ENCODE measurements at places on chromosomes 2 and 18. TPM values are rescaled to one million over a fixed set of nuclear protein-coding genes. Genes with fewer than 3 reads are reported as not detected.

DNA sequence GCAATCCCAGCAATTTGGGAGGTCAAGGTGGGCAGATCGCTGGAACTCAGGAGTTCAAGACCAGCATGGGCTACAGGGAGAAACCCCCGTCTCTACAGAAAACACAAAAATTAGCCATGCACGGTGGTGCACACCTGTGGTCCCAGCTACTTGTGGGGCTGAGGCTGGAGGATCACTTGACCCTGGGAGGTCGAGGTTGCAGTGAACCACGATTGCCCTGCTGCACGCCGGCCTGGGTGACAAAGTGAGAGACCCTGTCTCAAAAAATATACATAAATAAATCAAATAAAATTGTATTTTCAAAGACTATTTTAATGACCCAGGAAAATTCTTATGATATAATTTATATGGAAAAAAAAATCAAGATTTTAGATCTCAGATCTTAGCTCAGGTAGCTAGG, 191.5 kb downstream of the ZFP36L2 start:
- no peak for DNase-seq

DNA sequence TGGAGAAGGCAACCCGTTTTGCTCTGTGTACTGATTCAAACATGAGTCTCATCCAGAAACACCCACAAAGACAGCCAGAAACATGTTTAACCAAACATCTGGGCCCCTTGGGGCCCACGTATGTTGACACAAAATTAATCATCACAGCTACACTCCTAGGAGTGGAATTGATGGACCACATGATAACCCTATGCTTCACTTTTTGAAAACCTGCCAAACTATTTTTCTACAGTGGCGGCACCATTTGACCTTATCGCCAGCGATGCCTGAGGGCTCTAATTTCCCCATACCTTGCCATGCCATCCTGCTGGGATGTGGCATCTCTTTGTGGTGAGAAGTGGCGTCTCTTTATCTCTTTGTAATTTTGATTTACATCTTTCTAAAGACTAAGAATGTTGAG, 38.5 kb downstream of the PSMG2 start:
- no peak for DNase-seq

Gene MARS2
- total RNA-seq: 4.9 TPM

Gene FAM237A
- not detected for total RNA-seq

- no peak for DNase-seq
Observed at GRCh38 chr2:196381464-196381863, 210.1 kb upstream of the STK17B start.

- DNase-seq: no peak
Observed at GRCh38 chr2:44618251-44619023, 256.7 kb downstream of the CAMKMT start.

Gene RESP18
- not detected for total RNA-seq

DNA sequence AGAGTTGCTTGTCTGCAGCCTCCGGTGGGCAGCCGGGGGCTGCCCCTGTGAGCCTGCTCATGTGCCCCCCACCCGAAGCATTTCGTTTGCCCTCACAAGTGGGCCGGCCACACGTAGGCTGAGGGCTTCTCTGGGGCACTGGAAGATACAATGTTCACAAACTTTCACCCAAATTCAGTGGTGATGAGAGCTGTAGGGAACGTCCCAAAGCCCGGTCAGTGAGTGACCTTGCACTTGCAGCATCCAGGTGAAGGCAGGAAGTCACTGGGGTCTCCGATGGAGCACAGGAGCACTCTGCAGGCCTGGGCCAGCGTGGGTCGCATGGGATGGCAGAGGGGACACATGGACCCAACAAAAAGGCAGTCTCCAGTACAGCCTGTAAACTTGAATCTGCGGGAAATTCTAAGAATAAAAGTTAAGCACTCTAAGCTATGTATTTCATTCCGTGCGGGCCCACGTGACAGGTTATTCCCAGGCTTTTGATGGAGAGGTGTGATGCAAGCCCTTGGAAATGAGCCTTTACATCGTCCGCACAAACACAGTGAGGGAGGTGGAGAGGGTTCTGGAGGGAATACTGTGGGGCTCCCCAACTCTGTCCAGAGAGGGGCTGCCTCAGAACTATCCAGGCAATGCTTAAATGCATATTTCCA, 42.5 kb downstream of the CNGA3 start:
- no peak for DNase-seq

GRCh38 chr2:19774805-19775176, 127.0 kb downstream of the TTC32 start:
- peak; percentile 71 for DNase-seq

DNA sequence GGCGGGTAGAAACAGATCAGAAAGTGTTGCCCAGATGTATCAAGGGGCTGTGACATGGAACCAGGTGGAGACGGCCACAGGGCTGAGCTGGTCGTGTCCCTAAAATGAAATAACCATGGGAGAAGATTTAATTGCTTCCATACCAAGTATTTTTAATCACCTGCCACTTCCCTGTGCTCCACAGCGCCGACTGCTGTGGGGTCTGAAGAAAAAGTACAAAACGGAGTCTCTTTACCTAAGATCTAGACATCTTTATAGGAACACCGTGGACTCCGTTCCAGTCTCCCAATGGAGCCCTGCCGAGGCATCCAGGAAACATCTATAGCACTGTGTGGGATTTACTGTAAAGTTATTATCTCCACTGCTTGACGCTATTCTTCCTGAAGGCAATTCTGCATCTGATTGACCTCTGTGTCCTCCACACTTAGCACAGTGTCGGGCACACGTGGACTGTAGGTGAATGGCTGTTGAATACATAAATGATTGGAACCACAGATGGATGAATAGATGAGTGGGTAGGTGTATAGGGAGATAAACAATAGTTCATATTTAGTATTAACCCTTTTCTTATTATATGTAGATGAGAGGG, 21.6 kb upstream of the GYPC start:
- DNase-seq: no peak

Gene VPS54
- 34.3 TPM for total RNA-seq

Gene WBP1
- 20.1 TPM for total RNA-seq

Gene C2orf78
- total RNA-seq: not detected

DNA sequence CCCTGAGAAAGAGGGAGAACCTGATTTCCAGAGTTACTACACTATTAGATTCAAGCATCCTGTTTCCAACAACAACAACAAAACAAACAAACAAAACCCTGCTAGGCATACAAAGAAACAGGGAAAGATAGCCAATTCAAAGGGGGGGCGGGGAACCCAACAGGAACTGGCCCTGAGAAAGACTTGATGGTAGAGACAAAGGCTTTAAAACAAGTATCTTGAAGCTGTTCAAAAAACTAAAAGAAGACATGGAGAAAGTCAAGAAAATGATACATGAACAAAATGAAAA, 147.1 kb downstream of the THADA start:
- DNase-seq: no peak

DNA sequence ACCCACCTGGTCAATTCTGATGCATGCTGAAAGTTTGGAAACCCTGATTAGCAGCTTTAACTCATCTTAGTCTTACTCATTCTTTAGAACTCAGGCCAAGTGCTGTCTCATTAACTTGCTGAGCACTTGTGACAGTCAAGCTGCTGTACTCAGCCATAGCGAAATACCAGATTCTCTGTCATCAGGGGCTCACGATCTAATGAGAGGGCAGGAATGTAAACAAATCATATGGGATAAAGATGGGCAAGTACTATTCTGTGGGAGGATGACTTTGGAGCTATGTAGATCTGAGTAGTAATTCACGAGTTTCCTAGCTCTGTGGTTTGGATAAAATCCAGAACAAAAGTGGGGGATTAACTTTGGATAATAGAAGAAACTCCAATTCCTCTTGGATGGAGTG, 376.6 kb downstream of the HRH4 start:
- peak; percentile 82 for DNase-seq

Gene IL36A
- total RNA-seq: not detected

DNA sequence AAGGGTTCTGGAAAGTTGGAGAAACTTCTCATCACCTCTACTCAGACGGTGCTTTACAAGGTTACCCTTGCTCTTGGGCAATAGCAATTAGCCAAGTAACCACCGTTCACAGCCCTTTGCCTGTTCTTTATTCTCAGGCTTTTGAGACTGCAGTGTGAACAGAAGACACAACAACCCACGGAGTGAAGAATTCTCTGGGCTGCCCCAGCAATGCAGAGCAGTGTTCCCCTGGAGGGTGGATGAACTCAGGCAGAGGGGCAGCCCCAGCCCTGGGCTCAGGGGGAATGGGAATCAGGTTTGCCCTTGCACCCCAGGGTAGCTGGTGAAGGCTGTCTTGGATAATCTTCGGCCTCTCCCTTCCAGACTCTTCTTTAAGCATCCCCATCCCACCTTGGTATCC, 69.1 kb downstream of the MCFD2 start:
- DNase-seq: no peak

- DNase-seq: no peak
Observed at GRCh38 chr2:22887426-22887825, 497.6 kb upstream of the KLHL29 start.

DNA sequence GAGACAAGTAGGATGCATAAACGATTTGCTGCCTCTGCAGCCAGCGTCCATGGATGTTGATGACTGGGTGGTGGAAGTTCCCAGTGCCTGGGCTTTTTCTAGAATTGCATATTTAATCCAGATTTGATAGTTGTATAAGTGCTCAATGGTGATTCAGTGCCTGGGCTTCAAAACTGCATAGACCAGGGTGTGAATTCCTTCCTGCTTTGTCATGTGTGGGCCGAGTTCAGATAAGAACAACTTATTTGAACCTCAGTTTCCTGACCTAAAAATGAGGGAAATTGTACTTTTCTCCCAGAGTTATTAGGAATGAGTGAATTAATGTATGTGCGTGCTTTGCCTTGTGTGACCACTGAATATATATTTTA, 154.6 kb downstream of the WDSUB1 start:
- no peak for DNase-seq

Gene DSC3
- 226 TPM for total RNA-seq

- peak; percentile 42 for DNase-seq
Observed at GRCh38 chr2:107323946-107324565, 438.1 kb upstream of the ST6GAL2 start.

Gene EVX2
- total RNA-seq: not detected

GRCh38 chr2:71129902-71130151, 202 bp downstream of the MCEE start:
- DNase-seq: no peak

- DNase-seq: peak; percentile 16
Observed at GRCh38 chr18:56890632-56891031, 239.5 kb downstream of the WDR7 start.

Gene AMER3
- under 0.01 TPM for total RNA-seq

- DNase-seq: no peak
Observed at GRCh38 chr2:200275295-200276013, 31.0 kb upstream of the SPATS2L start.
